ENCODE measurements at places on chromosomes 4 and X. TPM values are rescaled to one million over a fixed set of nuclear protein-coding genes. Genes with fewer than 3 reads are reported as not detected.

- H3K4me1 ChIP-seq, result no peaks in the 10 kb centered on the region
- no peak overlapping the region for H3K27ac ChIP-seq
- H3K36me3 ChIP-seq, result no peaks in the 10 kb centered on the region
- no peak overlapping the region for H3K4me3 ChIP-seq
- no peak for DNase-seq
- H3K27me3 ChIP-seq, result no peaks in the 10 kb centered on the region
Measured at GRCh38 chr4:37872310-37872988, 18.4 kb upstream of the TBC1D1 start.

GRCh38 chr4:73759357-73759756, 19.0 kb downstream of the CXCL8 start:
- no peaks in the 10 kb centered on the region for H3K27me3 ChIP-seq
- DNase-seq, result no peak
- H3K27ac ChIP-seq, result no peak overlapping the region
- H3K4me1 ChIP-seq, result no peaks in the 10 kb centered on the region
- no peaks in the 10 kb centered on the region for H3K36me3 ChIP-seq

DNA sequence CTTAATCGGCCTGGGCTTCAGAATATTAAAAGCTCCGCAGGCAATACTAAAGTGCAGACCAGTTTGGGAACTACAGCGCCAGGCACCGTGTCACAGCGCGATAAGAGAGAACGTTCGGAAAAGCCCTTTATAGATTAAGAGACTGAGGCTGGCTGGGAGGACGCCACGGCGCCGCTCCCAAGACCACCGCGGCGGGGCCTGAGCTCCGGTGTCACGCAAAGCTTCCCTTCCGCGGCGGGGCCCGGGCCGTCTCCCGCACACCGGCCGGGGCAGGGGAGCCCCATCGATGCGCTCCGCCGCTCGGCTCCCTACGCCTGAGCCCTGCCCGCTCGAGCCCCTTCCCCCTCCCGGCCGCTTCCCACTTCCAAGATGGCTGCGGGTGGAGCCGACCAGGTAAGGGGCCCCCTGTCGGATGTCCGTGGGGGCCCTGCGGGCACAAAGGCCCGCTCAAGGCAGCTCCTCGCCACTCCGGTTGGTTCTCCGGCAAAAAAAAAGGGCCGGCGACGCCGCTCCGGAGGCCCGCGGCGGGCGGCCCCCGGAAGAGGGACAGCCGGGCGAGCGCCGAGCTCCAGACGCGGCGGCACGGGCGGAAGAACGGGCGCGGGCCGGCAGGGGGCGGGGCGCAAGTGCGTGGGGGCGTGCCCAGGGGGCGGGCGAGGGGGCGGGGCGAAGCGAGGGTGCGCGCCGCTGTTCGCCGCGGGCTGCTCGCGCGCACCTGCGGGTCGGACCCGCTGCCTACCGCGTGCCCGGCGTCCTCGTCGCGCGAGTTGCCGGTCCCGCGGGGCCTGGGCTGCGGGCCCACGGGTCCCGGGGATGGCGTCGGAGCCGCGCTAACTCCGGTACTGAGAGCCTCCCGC, at the start of gene TBC1D14:
Gene TBC1D14 (plus strand): TSS at position 714 of the 857 bp plus-strand sequence. CDS start 13,564 bp downstream, outside the sequence.
- peak; percentile 86 for DNase-seq
- no peaks in the 10 kb centered on the region for H3K27me3 ChIP-seq
- H3K27ac ChIP-seq, result peak within 1 kb of the TSS; percentile 99
- H3K4me3 ChIP-seq, result peak within 1 kb of the TSS; percentile 70
- peaks cover 16% of the 10 kb centered on the region for H3K4me1 ChIP-seq

GRCh38 chr4:134490863-134491262, 289.3 kb upstream of the PABPC4L start:
- DNase-seq, result no peak
- no peak overlapping the region for H3K27ac ChIP-seq
- no peak overlapping the region for H3K4me3 ChIP-seq
- H3K4me1 ChIP-seq, result no peaks in the 10 kb centered on the region

DNA sequence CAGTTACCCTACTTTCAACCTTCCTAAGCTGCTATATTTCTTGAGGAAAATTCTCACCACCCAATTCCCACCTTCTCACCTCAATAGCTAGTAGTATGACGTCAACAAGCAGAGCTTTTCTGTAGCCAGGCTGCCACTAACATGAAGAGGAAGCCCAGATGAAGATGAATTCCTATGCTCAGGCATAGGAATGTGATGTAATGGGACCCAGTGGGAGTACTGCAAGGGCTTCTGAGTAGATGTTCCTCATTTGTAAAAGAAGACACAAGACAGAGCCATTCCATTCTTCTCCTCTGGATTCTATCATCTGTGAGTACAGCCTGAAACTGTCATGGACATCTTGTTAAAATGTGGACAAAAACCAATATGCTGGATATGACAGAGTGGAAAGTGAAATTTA, 81.6 kb upstream of the KLF3 start:
- H3K36me3 ChIP-seq, result no peaks in the 10 kb centered on the region
- no peak for DNase-seq
- H3K27me3 ChIP-seq, result no peaks in the 10 kb centered on the region
- no peak overlapping the region for H3K4me3 ChIP-seq
- no peak overlapping the region for H3K27ac ChIP-seq

GRCh38 chr4:109876634-109877265, 28.8 kb downstream of the LRIT3 start:
- H3K4me3 ChIP-seq, result no peak overlapping the region
- H3K27ac ChIP-seq, result no peak overlapping the region
- no peaks in the 10 kb centered on the region for H3K27me3 ChIP-seq

WDFY3 gene
- 29.2 TPM for total RNA-seq

IGFBP7 gene
- 230 TPM for total RNA-seq

SPATA18 gene
- total RNA-seq, result 3.7 TPM

CT47B1 gene
- not detected for total RNA-seq
